ENCODE measurements at places on chromosomes 5 and 9.

GRCh38 chr5:62376064-62376463 lies 27.6 kb downstream of the DIMT1 start:
- DNase-seq, result peak; percentile 47

GRCh38 chr5:170171811-170172210 lies 61.0 kb upstream of the C5orf58 start:
- DNase-seq, result no peak

- peak; percentile 86 for DNase-seq
Observed at GRCh38 chr5:149002053-149002452, 60.8 kb downstream of the SH3TC2 start.

DNA sequence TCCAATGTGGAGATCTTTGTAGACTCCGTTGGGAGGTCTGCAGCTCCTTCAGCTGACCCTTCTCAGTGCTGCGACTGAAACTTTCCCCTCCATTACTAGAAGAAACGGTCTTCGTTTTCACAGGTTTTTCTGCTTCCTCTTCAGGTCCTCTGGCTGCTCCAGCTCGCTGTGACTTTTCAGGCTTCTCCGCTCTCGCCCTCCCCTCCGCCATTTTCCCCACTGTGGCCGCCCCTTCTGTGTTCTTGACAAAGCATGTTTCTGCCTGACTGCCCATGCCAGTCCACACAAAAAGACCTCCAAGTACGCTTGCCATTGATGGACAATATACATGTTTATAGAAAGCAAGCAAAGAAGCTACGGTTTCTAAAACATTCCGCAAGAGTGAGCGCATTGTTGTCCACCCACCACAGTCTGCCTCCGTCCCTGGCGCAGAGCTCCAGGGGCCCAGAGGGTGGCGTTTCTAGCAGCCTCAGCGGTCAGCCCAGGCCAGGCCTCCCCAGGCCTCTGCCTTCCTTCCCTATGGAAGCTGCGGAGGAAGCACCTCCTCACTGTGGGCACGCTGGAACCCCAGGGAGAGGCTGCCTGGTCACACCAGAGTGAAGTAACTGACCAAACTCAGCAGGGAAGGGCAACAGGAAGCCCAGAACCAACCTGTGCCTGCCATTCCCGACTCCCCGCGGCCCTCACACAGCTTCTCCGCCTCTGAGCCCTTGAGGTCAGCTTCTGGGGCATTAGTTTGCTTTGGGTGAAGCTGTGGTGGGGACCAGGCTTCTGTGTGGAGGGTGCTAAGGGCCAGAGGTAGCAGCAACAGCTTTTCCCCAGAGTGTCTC lies 19.9 kb upstream of the S1PR3 start:
- no peak for DNase-seq

GRCh38 chr5:151597749-151598148 lies 6.6 kb upstream of the FAT2 start:
- no peak for DNase-seq

- DNase-seq, result no peak
Observed at GRCh38 chr5:92704590-92704989, 876.4 kb downstream of the NR2F1-AS1 start.

GRCh38 chr5:32110111-32110696 lies 63.9 kb downstream of the GOLPH3 start:
- no peak for DNase-seq

All from RWPE1 (cell line).